ENCODE measurements at places on chromosomes 6 and 20. TPM values are rescaled to one million over a fixed set of nuclear protein-coding genes. Genes with fewer than 3 reads are reported as not detected.

SLC22A2 gene
- not detected for total RNA-seq

OR2B6 gene
- total RNA-seq: not detected

GRCh38 chr20:63248835-63249591 is 5.2 kb downstream of the NKAIN4 start:
- no peak for DNase-seq

DNA sequence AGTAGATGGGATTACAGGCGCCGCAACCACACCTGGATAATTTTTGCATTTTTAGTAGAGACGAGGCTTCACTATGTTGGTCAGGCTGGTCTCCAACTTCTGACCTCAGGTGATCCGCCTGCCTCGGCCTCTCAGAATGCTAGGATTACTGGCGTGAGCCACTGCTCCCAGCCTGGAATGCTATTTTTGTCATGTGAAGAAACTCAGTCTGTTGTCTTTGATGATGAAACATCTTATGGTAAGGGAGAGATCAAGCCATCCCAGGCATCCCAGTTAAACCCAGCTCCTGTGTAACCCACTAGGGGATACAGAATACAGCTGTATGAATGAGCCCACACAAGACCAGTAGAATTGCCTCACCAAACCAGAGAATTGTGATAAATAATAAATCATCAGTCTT is 83.6 kb upstream of the RBM24 start:
- no peak for DNase-seq

NKX2-2 gene
- total RNA-seq: not detected
